ENCODE measurements at places on chromosomes 12 and 14.

GRCh38 chr14:92551044-92551841, 37.7 kb downstream of the RIN3 start:
- no peak overlapping the region for H3K27ac ChIP-seq
- H3K4me3 ChIP-seq: no peak overlapping the region
- peaks cover 15% of the 10 kb centered on the region for H3K4me1 ChIP-seq
- peak; percentile 64 for DNase-seq

DNA sequence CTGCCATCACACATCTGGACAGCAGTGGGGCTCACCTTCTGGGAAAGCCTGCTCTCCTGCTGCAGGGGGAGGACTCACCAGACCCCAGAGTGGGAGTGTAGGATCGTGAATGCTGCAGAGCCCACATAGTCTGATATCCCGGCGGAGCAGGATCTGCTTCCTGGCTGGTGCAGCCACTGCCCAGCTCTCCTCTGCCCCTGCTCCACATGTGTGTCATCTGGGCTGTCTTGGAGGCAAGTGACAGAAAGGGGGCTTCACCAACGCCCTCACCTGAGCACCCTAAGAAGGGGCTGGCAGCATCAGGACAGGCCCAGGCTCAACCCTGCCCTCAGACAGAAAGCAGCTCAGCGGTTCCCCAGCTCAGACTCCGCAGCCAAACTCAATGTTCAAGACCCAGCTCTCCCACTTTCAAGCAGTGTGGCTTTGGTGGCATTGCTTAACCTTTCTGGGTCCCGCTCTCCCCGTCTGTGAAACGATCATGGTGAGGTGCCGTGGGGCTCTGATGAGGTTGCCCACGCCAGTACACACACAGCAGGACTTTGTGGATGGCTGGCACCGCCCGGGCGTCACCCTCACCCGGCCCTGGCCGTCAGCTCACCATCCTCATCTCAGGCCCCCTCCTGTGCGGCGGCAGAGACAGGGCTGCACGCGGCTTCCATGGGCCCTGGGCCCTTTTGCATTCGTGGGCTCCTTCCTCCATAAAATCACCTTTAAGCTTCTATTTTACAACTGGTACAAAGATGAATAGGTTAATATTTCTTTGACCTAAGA, 91.0 kb upstream of the SFSWAP start:
- no peak overlapping the region for H3K27ac ChIP-seq
- peaks cover 8% of the 10 kb centered on the region for H3K4me1 ChIP-seq
- H3K4me3 ChIP-seq: no peak overlapping the region
- H3K36me3 ChIP-seq: no peaks in the 10 kb centered on the region
- H3K27me3 ChIP-seq: no peaks in the 10 kb centered on the region
- no peak for DNase-seq

GRCh38 chr14:25463480-25463879, 413.5 kb upstream of the STXBP6 start:
- H3K36me3 ChIP-seq: no peaks in the 10 kb centered on the region
- no peak overlapping the region for H3K4me3 ChIP-seq
- no peak for DNase-seq
- H3K27ac ChIP-seq: no peak overlapping the region
- no peaks in the 10 kb centered on the region for H3K27me3 ChIP-seq

DNA sequence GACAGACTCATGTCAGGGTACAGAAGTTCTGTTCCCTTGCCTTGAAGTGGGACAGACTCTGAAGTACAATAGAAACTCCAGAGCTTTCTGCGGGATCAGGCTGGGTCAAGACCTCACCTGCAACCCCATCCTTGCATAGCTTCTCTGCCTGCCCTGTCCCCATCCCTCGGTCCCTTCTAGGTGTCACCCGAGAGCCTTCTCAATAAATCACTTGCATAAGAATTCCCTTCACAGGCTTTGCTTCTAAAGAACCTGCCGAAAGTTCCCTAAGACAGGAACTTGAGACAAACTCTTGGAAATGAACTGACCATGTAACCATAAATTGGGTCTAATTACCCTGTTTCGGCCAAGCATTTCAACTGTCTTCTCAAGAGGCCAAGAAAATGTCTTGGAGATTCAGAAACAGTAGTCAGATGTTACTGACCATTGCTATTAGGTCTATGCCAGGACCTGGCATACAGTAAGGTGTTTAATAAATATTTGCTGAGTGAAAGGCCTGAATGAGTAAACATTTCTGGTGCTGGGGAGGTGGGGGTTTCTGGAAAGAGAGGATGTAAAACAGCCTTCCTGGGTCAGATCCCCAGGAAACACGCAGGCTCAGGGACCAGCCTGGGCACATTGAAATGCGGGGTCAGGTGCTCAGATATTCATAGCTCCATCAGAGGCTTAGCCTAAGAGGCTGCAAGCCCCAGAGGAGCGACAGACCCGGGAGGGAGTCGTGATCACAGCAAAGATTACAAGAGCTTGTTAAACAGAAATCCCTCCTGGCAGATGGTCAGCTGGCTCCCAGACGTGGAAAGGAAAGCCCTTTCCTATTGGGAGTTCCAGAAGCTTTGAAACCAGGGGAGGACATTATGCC, 226.2 kb upstream of the LHX5 start:
- H3K4me3 ChIP-seq: no peak overlapping the region
- H3K27ac ChIP-seq: no peak overlapping the region
- H3K36me3 ChIP-seq: no peaks in the 10 kb centered on the region
- H3K4me1 ChIP-seq: no peaks in the 10 kb centered on the region
- H3K27me3 ChIP-seq: no peaks in the 10 kb centered on the region

DNA sequence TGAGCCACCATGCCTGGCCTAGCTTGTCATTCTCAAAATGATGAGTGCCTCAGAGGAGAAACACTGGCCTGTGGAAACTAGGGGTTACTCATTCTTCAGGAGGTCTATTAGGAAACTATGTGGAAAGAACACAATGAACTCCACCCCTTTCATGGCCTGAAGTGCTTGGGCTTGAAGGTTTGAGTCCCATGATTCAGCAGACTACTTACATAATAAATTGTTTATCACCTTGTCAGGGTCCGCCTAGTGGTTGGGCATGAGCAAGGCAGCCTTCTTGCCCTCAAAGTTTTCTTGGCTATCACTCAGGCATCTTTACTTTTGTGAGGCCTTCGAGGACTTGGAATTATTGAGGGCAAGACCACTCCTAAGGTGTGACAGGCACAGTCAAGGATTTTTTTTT, 251.2 kb downstream of the ACSS3 start:
- no peaks in the 10 kb centered on the region for H3K4me1 ChIP-seq
- peak; percentile 4 for DNase-seq
- H3K27me3 ChIP-seq: no peaks in the 10 kb centered on the region
- no peak overlapping the region for H3K27ac ChIP-seq
- no peaks in the 10 kb centered on the region for H3K36me3 ChIP-seq
- no peak overlapping the region for H3K4me3 ChIP-seq

DNA sequence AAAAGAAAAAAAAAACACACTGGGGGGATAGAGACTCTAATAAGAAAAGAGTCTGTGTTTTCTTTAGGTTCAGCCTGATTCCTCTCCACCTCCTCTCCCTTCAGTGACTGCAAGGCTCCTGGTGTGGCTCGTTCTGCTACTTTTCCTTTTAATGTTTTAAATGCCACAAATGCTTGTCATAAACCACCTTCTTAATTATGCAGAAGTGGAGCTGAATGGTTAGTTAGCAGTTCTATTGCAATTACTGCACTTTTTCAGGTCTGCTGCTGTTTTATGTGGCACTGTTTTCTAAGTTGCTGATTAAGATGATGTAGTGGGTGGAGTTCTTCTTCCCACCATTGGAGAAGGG, 878.1 kb downstream of the DIO2 start:
- H3K27ac ChIP-seq: no peak overlapping the region
- H3K36me3 ChIP-seq: no peaks in the 10 kb centered on the region
- DNase-seq: no peak

DNA sequence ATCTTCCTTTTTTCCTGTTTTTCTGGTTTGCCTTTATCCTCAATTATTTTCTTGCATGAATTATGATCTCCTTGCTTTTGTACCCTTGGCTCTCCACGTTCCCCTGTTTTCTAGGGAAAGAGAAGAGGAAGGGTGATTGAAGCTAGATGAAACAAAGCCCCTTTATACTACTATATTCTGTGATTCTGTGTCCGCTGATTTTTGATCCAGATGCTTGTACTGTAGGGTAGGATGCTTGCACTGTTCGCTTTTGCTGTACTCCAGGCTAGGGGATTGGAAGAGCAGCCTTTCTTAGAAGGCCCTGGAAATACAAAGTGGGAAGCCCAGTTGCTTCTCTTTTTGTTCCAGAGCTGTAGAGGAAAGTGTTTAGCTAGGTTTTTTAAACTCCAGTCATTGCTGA, 35.1 kb upstream of the KLHDC2 start:
- no peak overlapping the region for H3K27ac ChIP-seq
- H3K27me3 ChIP-seq: no peaks in the 10 kb centered on the region
- no peak overlapping the region for H3K4me3 ChIP-seq
- H3K4me1 ChIP-seq: peaks cover 7% of the 10 kb centered on the region
- peaks cover 3% of the 10 kb centered on the region for H3K36me3 ChIP-seq

DNA sequence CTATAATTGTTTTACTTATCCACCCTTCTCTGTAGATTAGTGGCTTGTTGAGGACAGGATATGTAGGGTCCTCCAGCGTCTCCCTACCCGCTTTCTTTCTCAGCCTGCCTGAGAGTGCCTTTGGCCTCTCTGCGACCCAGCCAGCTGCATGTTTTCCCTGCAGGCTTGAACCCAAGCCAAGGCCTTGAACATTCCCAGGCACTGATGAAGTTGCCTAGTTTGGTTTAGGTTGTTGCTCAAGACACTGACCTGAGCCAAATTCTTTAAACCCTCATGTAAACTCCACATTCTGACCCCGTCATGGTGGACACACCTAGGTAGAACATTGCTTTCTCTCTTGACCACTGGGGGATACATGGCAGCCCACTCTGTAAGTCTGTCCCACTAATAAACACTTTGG, 33.4 kb upstream of the TXNRD1 start:
- DNase-seq: no peak
- no peaks in the 10 kb centered on the region for H3K4me1 ChIP-seq
- no peaks in the 10 kb centered on the region for H3K27me3 ChIP-seq
- no peak overlapping the region for H3K4me3 ChIP-seq
- H3K36me3 ChIP-seq: no peaks in the 10 kb centered on the region

Data from common myeloid progenitor, CD34-positive (primary cell).